ENCODE measurements at places on chromosomes 6 and 20. TPM values are rescaled to one million over a fixed set of nuclear protein-coding genes. Genes with fewer than 3 reads are reported as not detected.

Gene SLC17A9
- total RNA-seq = 1.6 TPM

Gene PPP1R14C
- not detected for total RNA-seq

Gene COQ3
- 3.8 TPM for total RNA-seq

Gene ZNF391
- 4.5 TPM for total RNA-seq

Gene SGK2
- total RNA-seq = 14.3 TPM

Gene CITED2
- 309 TPM for total RNA-seq

Gene IP6K3
- 0.19 TPM for total RNA-seq

Gene KHDC1
- 2.5 TPM for total RNA-seq

Gene GNL1
- total RNA-seq = 43.6 TPM

Gene SPATA25
- total RNA-seq = 1.8 TPM

Gene PDE10A
- 15.9 TPM for total RNA-seq

Gene TMEM74B
- total RNA-seq = not detected

Gene POLR3F
- 6.3 TPM for total RNA-seq

Gene BCAS4
- 6.5 TPM for total RNA-seq

Gene HRH3
- not detected for total RNA-seq

Gene PXDC1
- 110 TPM for total RNA-seq

Gene TBP
- 11.4 TPM for total RNA-seq

Gene OR2B6
- total RNA-seq = not detected

Gene BMP5
- total RNA-seq = not detected

Gene TREM2
- total RNA-seq = not detected

Gene CBLN4
- 0.13 TPM for total RNA-seq

Gene NKX2-4
- total RNA-seq = not detected

Gene SLC17A3
- total RNA-seq = not detected

Gene LAMP5
- total RNA-seq = not detected

Gene SAMD3
- total RNA-seq = 3.3 TPM

Gene OXT
- not detected for total RNA-seq

Gene BPI
- total RNA-seq = 0.74 TPM

Gene CD164
- 146 TPM for total RNA-seq

Gene ANKRD6
- total RNA-seq = 26.0 TPM

Gene CST9L
- not detected for total RNA-seq

Gene VIP
- not detected for total RNA-seq

Gene SLC22A16
- 0.82 TPM for total RNA-seq

Gene CLPSL1
- not detected for total RNA-seq

Gene COMMD7
- total RNA-seq = 20.2 TPM

Gene PAK5
- total RNA-seq = not detected

Measured in omental fat pad (tissue), 4 donors.